ENCODE measurements at places on chromosomes 5 and 9.

GRCh38 chr5:146873186-146873917 is 5.2 kb downstream of the PPP2R2B start:
- no peak for DNase-seq

GRCh38 chr9:2469681-2470221 is 151.8 kb upstream of the VLDLR start:
- DNase-seq: peak; percentile 12

- DNase-seq: no peak
Measured at GRCh38 chr5:76694317-76694716, 21.6 kb upstream of the F2R start.

- DNase-seq: no peak
Measured at GRCh38 chr9:124293718-124294506, 36.2 kb downstream of the NEK6 start.

GRCh38 chr5:4028384-4028783 is 432.8 kb downstream of the IRX1 start:
- DNase-seq: no peak

GRCh38 chr9:36788534-36788933 is 215.8 kb downstream of the MELK start:
- DNase-seq: no peak

DNA sequence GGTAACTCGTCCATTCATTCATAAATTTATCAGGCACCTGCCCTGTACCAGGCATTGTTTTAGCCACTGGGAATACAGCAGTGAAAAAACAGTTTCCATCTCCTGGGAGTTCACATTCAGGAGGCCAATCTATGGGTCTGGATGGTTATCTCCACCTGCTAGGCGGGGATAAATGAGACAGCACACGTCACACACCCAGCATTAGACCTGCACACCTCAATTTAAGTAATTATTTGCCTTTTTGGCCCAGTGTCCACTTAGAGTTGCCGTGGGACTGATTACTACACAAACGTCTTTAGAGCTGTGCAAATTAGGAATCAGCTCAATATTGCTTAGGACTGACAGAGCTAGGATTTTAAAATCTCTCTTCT is 46.1 kb downstream of the STK10 start:
- DNase-seq: peak; percentile 70

- DNase-seq: no peak
Measured at GRCh38 chr9:36142510-36143244, 6.1 kb downstream of the GLIPR2 start.

DNA sequence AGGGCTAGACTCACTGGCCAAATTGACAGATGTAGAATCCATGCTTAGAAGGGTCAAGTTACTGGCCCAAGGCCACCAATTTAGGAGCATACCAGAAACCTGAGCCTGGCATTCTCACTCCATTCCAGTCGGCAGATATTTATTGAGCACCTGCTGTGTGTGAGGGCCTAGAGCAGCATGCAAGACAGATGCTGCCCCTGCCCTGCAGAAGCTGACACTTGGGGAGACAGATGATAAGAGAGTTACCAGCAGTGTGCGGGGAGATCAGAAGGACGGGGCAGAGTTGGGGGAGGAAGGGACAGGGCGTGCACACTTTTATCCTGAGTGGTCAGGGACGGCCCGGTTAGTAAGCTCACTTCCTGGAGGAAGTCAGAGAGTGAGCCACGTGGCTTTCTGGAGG is 111.5 kb upstream of the RAPGEF1 start:
- no peak for DNase-seq

DNA sequence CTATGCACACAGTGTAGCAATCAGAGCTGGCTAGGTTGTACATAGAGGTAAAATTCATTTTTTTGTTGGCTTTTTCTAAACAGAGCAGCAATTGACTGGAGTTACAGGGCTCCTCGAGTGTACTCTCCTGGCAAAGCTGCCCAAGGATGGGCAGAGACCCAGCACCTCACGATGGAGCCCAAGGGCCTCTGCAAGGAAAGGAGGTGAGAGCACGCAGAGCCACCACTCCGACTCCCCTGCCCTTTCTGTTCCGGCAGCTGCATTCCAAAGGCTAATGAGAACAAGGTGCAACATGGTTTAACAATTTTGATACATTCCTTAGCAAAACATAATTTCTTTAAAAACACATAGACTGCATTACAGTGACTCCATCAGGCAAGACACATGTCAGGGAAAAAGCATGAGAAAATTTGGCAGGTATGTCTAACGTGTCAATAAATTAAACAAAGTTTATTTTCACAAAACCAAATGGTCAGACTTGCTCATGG is 47.5 kb downstream of the SAXO1 start:
- DNase-seq: no peak

DNA sequence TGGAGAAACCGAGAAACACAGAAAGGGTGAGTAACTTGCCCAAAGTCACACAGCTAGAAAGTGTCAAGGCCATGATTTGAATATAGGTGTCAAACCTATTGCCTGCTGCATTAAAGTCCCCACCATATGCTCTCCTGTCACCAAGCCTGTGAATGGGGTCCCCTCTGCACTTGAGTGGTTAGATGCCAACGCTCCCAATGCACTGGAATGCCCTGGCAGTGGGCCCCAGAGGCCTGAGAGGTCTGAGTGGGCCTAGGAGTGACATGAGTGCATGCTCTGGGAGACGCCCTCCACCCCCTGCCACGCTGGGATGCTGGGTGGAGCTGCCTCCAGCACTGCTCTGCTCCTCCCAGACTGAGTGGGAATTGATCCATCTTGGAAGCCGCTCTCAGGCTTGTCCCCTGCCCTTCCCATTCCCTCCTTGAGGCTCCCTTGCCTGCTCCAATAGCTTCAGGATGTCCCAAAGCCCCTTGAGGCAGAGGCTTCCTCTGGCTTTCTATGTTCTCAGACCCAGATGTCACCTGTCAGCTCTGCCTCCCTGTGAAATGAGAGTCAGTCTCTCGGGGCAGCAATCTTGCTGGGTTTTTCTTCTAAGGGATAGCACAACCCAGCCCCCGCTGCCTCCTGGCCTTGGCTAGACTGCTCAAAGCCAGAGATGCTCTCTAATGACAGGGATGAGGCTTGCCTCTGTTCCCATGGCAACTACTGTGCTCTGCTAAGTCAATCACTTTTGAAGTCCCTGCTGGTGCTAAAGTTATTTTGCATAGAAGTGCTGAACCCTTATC is 6.6 kb upstream of the ARSI start:
- DNase-seq: no peak

DNA sequence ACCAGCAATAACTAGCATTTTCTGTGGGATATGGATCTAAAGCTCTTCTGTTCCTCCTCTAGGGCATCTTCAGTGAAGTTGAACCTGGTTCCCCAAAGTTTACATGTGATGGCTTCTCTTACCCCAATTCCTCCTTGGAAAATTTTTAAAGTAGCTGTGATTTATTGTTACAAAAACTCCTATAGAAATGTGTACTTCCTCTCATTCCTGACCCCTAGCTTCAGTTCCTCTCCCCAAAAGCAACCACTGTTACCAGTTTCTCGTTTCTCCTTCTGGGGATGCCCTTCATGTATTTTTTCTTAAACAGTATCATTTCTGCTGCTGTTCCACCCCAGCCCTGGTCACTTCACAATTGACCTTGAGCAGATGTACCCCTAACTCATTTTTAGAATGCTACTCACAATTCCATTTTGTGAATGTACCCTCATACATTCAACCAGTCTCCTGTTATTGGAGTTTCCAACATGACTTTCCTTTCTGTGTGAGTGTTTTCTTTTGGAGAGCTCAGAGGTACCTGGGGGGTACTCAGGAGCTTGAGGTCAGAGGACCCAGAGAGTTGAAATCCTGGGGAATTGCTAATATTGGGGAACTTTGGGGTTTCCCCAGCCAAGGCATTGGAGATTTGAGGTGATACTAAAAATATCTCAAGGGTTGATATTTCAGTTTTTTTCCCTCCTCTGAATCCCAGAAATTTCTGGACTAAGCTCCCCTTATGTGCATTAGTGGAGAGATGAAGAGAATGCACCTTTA is 18.6 kb upstream of the GLRX start:
- DNase-seq: no peak

GRCh38 chr5:137374110-137374714 is 124.9 kb downstream of the SPOCK1 start:
- DNase-seq: peak; percentile 94

DNA sequence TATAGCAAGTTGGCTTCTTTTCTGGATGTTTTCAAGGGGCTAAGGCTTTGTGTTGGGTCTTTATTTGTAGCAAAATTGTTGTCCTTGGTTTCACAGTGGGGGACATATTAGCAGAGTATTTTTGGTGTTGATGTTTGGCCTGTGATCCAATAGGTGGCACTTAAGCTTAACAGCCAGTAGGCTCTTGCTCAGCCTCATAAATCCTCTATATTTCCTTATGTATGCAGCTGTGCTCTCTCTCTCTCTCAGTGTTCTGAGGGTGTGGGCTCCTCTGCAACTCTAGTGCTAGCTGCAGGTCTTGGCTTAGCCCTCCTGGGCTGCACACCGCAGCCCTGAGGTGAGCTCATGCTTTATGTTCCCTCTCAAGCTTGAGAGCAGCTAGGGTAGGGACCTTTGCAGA is 195.0 kb upstream of the GHR start:
- no peak for DNase-seq

- DNase-seq: peak; percentile 33
Measured at GRCh38 chr5:131635684-131636572, 899 bp upstream of the RAPGEF6 start.

DNA sequence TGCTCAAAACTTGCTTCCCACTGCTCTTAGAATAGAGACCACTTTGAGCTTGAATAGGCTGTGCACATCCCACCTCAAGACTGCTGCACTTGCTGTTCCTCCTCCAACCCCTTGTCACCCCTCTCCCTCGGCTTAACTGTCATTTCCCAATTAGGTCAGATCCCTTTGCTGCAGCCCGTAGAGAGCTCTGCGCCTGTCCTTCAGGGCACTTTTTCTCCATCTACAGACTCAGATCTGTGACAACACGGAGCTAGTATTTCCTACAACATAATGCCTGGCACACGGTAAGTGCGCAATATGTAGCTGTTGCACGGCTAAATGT is 485 bp upstream of the HABP4 start:
- no peak for DNase-seq

GRCh38 chr5:124902097-124902821 is 155.8 kb upstream of the ZNF608 start:
- no peak for DNase-seq

DNA sequence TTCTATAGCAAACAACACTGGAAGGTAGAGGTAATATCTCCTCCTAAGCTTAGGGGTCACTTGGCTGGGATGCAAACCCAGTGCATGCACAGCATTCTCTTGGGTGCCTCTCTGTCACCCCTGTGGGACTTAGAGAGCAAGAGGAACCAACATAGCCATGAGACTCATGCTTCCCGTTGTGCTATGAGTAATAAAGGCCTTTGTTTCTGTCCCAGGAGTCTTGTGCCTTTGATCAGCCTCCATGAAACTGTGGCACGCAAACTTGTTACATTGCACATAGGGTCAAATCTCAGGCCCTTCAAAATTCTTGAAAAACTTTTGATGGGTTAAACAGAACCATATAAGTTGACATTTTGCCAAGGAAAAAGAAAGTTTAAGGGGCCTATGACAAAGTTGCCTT is 272.8 kb downstream of the TAF11L14 start:
- DNase-seq: no peak

DNA sequence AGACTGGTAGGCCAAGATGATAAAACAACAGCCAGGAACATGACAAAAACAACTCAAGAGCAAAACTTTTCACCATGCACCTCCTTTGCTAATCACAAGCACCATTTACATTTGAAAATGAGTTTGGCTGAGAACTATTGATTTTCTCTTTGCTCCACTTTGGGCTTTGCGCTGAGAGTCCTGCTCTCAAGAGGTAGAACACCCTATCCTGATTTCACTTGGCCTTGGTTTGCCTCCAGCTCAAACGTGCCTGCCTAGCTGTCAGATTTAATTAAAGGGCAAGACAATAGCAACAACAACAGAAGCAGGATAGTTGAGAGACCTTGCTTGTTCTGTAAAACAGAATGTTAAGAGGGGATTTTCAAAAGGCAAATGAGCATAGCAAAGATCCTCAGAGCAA is 128.2 kb upstream of the ASTN2 start:
- DNase-seq: no peak

DNA sequence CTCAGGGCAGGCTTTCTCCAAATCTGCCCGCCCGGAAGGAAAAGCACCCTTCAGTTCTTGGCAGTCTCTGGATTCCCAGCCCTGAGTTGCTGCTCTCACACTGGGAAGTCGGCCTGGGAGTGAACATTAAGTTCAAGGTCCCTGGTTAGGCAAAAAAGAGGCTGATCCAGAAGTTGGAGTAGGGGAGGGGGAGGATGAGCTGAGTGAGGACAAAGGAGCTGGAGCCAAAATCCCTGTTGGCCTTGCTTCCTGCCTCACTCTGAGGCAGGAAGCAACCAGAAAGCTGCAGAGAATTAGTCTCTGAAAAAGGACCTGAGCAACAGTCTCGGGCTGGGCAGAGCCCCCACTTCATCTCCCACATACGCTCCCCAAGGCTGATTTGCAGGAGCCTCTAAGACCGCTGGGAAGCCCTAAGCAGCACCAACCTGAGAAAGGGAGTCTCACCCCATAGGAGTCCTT is 15.0 kb upstream of the RPS14 start:
- DNase-seq: no peak

Data from NCI-H1092 treated with DMSO at 0.1 percent for 48 hours (cell line).